ENCODE measurements at places on chromosomes 3 and 15.

GRCh38 chr3:68999605-69000004 lies 13.9 kb downstream of the EOGT start:
- DNase-seq, result no peak

DNA sequence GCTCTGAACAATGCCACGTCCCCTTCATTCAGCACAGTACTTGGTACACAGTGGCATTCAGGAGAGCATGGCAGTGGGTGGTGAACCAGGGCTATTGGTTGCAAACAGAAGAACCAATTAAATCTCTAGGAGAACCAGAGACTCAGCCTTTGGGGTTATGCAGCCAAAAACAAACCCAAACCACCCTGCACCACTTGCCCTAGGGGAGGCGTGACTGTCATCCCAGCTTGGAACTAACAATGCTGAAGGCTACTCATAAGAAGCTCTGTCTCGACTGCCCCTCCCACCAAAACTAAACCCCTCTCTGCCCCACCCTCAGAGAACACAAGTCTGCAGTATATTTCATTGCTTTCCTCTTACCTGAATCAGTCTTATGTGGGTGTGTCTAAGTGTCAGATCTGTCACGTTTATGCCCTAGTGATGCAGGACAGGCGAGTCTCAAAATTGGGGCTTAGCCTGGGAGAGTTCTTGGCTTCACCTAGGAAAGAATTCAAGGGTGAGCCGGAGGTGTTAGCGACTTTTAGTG lies 15.2 kb upstream of the KLHL40 start:
- DNase-seq, result no peak

DNA sequence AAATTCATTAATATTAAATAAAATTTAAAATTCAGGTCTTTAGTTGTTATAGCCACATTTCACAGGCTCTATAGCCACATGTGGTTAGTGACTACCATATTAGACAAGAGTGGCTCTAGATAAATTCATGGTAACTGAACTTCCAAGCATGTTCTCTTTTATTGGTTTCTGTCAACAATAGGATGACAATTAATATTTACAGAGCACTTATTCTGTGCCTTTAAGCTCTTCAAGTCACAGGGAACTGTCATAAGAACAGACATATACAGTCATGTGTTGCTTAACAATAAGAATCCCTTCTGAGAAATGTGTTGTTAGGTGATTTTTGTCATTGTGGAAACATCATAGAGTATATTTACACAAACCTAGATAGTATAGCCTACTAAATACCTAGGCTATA lies 38.8 kb upstream of the SLC25A36 start:
- DNase-seq, result no peak

DNA sequence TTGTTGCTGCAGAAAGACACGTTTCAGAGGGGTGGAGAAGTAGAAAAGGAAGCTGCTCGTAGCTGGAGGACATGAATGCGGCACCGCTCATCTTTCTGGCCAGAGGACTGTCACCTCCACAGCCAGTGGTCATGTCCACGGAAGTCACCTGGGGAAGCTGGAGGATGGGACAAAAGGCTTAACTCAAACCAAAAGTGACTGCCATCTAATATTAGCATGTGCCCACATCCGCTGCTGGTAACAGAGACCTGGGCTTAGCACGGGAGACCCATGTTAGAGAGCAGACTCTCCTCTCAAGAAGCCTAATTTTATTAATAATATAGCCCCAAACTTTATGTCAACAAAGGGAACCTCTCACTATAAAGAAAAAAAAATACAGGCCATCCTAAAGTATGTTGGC lies 5.9 kb downstream of the MEX3B start:
- DNase-seq, result no peak

DNA sequence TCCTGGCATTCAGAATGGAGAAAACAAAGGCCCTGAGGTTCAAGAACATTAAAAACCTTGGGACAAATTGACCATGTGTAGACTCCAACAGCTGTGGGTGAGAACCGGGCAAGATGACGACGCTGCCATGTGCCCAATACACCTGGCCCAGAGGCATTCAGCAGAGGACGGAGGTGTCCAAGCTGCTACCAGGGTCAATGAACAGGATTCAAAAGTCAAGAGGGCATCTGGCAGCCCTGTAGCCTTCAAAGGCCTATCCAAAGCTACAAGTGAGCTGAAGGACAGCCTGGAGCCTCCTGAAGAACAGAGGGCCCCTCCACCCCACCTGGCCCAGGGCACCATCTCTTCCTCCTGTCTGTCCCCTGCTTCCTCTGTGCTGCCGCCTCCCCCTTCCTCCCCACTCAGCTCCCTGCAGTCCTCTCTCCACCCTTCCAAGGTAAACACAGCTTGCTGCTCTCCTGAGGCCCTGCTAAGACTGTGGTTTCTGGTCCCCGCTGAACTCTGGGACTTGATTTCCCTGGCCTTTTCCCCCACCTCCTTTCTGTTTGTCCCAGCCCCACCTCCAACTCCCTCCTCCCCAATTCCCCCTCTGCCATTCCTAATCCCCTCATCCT lies 57.5 kb downstream of the HMCES start:
- no peak for DNase-seq

DNA sequence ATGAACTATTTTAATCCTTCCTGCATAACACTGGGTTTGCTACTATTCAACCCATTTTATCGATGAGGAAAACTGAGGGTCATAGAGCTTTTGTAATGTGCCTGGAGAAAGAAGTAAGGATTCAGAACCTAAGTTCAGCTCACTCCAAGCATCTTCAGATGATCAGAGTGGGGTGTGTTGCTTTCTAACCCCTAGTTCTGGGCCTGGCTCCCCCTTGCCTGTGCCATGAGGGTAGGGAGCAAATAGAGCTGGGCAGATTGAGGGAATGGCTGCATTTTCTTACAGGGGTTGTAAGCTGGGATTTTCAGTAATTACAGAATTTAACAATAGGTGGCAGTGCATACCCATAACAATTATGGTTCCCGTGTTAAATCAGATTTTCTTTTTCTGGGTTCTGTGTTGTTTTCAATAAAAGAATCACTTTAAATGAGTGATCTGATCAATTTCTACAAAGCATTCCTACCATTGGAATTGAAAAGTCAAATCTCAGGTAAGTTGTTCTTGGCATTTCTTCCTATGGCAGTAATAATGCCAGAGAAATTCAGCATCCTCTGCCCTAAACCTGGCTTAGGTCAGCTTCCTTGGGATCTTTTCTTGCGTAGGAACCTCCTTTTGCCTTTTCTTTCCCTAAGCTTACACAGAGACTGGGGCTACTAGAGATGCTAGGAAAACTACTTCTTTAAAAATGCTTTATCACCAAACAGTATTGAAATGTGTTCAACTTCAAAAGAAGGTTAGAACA lies 103.8 kb upstream of the IL12A start:
- no peak for DNase-seq

Measured in activated CD8-positive, alpha-beta memory T cell treated with anti-CD3 and anti-CD28 coated beads for 4 hours (primary cell).